NCI-H510A (cell line): ENCODE measurements at places on chromosomes 7 and 10.

DNA sequence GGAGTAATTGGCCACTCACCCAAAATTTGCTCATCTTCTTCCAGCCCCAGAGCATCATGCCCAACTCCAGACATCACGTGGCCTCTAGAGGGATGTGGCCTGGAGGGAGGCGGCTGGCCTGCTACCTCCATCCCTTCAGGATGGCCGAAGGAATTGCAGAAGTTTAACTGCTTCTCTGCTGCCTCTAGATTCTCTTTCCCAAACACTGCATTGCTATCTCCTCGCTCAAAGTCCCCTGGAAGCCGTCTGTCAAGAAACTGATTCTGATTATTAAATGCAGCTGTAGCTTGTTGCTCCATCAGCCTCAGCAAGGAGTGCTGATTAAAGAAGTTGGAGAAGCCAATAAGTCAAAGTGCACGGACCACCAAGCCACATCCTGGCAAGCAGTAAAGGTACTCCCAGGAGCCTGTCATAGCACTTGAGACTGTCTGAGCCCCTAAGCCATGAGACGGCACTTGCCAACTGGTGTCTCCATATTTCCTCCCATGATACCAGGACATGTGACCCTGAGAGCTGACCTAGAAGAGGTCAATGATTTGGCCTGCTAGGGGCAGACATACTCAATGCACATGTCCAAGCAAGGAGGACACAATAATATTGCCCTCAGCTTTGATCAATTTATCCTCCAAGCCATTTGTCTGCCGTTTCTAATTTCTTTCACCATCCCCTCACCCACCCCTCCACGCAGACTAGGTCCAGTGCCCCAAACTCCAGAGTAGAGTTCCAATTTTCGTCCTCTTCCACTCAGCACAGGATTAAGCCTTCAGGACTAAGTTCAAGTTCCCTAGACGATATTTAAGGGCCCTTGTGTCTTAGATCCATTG lies 84.2 kb downstream of the TBXAS1 start:
- no peak for DNase-seq

- DNase-seq, result peak; percentile 37
Measured at GRCh38 chr7:80134536-80135308, at the start of gene GNAI1. Gene GNAI1, plus strand, starts transcription at chr7:80134831. Its CDS starts 330 bp downstream, at chr7:80135161.

GRCh38 chr7:69049326-69049725 lies 548.9 kb upstream of the AUTS2 start:
- no peak for DNase-seq

GRCh38 chr10:127587668-127588365 lies 38.7 kb downstream of the NPS start:
- no peak for DNase-seq

DNA sequence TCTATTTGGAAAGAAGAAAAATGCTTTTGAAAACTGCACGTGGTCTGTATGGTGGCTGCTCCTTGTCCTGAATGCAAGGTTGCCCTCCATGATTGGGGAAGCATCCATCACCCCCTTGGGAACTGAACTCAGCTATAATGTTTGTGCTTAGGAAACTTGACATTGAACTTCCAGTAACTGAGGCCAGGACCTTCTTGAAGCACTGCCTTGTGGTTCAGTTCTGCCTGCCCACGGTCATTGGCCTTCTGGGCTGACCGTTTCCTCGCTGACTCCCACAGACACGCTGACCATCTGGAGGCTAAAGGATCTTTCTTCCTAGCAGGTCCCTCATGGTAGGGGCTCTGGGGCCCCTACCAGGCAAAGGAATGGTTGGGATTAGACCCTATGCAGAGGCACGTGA lies 247.8 kb downstream of the CAMK1D start:
- DNase-seq, result no peak

DNA sequence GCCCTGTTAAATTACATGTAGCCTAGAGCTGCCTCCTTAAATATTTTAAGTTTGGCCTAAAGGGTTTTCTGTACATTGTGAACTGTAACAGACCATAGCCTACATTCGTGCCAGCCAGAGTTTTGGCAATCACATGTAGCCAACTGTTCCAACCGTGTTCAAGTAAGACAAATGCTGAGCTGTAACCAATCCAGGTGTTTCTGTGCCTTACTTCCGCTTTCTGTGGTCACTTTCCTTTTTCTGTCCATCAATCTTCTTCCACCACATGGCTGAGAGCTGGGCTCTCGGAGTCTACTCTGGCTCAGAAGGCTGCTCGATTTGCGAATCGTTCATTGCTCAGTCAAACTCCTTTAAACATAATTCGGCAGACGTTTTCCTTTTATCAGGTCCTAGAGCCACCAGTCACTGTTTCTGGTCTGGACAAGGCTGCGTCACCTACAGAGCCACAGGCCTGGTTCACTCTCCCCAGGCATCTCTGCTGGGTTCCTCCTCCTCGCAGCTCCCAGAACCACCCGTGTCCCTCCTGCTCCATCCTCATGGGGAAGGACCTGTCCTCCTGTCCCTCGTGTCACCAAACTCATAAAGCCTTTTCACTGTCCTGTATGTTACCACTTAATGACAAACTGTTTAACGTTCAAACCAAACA lies 158.0 kb upstream of the RHEB start:
- no peak for DNase-seq

DNA sequence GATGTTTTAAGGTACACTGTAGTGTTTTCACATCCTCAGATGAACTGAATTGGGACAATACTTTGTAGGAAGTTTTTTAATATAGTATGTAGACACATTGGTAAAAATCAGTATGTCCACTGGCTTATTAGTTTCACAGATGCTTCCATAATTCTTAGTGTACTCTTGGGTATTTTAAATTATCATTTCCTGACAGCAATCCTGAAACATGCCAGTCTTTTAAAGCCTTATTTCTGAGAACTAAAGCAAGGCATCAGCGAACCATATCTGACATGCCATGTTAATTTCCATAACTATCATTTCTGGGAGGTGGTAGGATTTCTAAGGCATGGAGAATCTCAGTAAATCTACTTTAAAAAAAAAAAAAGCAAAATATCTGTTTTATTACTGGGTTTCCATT lies 266.4 kb downstream of the ADK start:
- no peak for DNase-seq

DNA sequence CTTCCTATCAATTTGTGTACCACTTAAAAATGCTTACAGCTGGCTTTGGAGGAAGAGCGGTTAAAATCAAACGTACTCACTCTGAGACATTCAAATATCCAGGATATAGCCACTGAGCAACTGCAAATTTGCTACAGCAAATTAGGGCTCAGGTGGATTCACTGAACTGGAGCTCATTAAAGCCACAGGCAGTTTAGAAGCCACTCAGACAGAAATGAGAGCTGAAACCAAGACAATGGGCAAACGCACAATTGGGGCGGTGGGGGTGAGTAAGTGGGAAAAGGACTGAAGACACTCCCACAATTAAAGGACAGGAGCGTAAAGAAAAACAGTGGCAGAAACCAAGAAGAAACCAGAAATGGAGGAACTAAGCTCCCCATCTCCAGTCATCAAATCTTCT lies 20.5 kb downstream of the MPP7 start:
- DNase-seq, result no peak

- no peak for DNase-seq
Measured at GRCh38 chr10:117936141-117936540, 110.6 kb downstream of the RAB11FIP2 start.

- DNase-seq, result no peak
Measured at GRCh38 chr7:34058801-34059135, 153.4 kb downstream of the BMPER start.

DNA sequence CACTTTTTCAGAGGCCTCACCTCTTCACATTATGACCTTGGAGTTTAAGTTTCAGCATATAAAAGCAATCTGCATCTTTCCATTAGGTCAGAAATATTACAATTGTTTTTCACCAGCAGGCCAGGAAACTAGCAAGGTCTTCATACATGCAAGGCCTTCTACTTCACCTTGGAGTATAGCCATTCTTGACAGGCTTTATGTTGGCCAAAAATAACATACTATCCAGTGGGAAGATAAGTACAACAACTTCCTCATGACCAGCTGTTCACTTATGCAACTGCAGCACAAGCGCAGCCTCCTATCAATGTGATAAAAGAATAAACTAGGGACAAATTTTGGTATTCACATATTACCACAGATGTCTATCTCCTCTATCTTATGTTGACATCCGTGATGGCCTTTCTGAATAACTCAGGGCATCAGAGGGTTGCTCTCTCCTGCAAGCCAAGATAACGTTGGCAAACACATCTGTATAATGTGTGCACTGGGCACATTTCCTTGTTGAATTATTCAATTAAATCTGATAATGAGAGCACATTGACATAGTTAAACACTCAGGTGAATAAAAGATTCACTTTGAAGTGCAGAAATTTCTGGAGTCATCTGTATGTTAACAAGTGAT lies 239.8 kb downstream of the FZD1 start:
- no peak for DNase-seq

DNA sequence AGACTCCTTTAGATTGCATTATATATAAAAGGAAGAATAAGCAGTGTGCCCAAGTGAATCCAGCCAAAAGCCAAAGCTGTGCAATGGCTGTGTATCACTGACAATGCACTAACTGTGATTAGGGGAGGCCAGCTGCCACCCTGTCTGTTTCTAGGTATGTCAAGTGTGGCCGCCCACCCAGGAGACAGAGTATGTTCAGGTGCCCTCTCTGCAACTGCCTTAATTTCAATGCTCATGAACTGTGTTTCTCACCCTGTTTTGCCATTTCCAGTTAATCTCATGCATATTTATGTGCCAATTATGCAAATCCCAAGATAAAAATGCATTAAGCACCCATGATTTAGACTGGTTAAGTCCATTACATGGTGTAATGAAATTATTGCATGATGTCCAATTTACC lies 159.4 kb downstream of the FRMD4A start:
- no peak for DNase-seq

DNA sequence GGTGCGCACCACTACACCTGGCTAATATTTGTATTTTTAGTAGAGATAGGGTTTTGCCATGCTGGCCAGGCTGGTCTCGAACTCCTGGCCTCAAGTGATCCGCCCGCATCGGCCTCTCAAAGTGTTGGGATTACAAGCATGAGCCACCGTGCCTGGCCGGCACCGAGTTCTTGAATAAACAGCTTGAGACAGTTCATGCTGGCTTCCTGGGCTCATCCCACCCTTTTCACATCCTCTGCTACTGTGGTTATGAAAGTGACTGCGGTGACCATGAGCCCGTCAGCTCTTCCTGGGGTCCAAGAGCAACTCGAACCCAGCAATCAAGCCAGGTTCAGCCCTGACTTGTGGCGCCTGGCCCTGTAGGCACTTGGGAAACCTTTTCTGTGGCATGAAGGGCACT lies 38.7 kb downstream of the HIP1 start:
- no peak for DNase-seq

- DNase-seq, result no peak
Measured at GRCh38 chr7:45677311-45677900, 103.2 kb downstream of the ADCY1 start.

GRCh38 chr7:151261529-151261928 lies 13.0 kb upstream of the SMARCD3 start:
- no peak for DNase-seq

DNA sequence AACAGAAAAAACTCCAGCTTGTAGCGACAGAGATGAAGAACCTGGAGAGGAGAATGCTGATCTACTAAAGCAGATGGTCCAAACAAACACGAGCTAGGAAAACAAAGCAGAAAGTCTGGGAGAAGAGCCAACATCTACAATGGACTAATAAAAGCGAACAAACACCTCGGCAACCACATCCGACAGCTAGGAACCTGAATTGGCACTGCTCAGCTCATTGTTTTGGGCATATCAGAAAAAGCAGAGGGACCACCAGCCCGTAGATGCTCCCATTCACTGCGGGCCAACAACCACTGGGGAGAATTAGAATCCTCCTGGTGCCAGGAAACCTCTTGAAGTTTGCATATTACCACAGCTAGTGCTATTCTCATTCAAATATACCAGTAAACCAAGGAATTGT lies 204.7 kb downstream of the NXPH1 start:
- peak; percentile 87 for DNase-seq

DNA sequence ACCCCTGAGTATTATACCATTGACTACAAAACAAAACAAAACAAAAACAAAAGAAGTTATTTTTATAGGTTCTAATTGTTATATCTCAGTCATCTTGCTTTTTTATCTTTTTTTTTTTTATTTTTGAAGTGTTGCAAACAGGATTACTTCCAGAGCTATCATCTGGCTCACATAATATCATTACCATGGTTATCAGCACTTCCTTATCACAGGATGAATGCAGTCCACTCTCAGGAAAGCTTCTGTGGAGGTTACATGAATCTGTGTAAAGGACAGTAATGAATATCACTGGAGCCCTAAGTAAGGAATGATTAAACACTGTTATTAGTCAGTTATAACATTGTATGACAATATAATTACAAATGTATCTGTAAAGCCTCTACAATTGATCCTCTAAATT lies 451.5 kb downstream of the PLXDC2 start:
- DNase-seq, result no peak

GRCh38 chr10:85319826-85320225 lies 991.4 kb downstream of the CCSER2 start:
- DNase-seq, result no peak

DNA sequence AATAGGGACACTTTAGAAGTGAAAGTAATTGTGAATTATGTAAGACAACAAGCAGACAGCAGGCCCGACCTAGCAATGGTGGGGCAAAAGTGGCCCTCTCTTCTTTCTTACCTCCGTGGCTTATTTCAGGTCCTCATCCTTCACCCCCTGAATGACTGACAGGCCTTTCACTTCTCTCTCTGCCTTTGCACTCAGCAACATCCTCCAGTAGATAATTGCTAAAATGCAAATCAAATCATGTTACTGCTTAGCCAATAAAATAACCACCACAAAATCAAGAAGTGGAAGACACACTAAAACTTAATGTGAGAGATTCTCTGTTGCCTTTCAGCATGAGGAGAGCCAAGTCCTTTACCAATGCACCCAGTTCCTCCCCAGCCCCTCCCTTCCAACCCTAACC lies 274.6 kb upstream of the ZNF32 start:
- DNase-seq, result no peak
